ENCODE measurements at places on chromosomes 11 and 22. TPM values are rescaled to one million over a fixed set of nuclear protein-coding genes. Genes with fewer than 3 reads are reported as not detected.

- H3K4me1 ChIP-seq, result no peaks in the 10 kb centered on the region
- no peak overlapping the region for H3K27ac ChIP-seq
- no peaks in the 10 kb centered on the region for H3K27me3 ChIP-seq
- no peak overlapping the region for H3K4me3 ChIP-seq
- no peak for DNase-seq
These were observed 968.0 kb downstream of the OPCML start for GRCh38 chr11:132564091-132564885.

The OR52A1 gene
- 0.47 TPM for total RNA-seq

The CLMP gene
- 6.0 TPM for total RNA-seq

GRCh38 chr11:13966013-13966412 is 3.5 kb downstream of the SPON1 start:
- H3K4me3 ChIP-seq, result no peak overlapping the region
- H3K27me3 ChIP-seq, result no peaks in the 10 kb centered on the region
- no peaks in the 10 kb centered on the region for H3K36me3 ChIP-seq
- H3K27ac ChIP-seq, result no peak overlapping the region
- peaks cover 5% of the 10 kb centered on the region for H3K4me1 ChIP-seq
- no peak for DNase-seq

DNA sequence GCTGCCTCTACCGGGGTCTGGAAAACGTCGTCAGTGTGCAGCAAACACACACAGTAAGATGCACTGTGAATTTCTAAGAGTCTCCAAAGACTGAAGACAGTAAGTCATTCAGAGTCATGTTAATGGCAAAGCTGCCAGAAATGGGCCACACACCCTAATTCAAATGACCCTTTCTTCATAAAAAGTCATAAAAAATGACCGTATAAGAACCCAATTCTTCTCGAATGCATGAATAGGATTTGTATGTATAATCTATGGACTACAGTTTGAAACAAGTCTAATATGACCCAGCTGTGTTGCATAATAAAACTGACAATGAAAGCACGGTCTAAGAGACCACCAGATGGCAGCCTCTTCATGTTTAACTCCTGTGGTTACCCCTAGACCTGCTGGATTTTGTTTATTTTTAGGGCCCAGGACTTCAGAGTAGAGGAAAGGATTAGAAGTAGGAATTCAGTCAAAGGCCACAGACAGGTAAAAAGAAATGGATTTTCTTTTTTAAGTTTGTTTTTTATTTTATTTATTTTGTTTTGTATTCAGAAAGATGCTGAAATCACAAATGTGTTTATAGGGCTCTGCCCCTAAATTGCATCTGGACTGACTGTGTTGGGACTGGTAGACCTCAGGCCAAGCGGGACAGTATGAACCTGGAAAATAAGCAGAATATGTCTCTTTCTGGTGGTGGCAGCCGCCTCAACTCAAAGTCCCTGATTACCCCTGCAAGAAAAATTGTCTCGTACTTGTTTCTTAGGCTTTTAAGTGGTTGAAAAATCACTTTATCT is 32.1 kb upstream of the SLC5A12 start:
- no peaks in the 10 kb centered on the region for H3K27me3 ChIP-seq
- H3K27ac ChIP-seq, result no peak overlapping the region
- H3K36me3 ChIP-seq, result no peaks in the 10 kb centered on the region
- peak; percentile 71 for DNase-seq
- H3K4me1 ChIP-seq, result no peaks in the 10 kb centered on the region

All from testis (tissue), 5 donors.